ENCODE measurements at places on chromosomes 12 and 14.

DNA sequence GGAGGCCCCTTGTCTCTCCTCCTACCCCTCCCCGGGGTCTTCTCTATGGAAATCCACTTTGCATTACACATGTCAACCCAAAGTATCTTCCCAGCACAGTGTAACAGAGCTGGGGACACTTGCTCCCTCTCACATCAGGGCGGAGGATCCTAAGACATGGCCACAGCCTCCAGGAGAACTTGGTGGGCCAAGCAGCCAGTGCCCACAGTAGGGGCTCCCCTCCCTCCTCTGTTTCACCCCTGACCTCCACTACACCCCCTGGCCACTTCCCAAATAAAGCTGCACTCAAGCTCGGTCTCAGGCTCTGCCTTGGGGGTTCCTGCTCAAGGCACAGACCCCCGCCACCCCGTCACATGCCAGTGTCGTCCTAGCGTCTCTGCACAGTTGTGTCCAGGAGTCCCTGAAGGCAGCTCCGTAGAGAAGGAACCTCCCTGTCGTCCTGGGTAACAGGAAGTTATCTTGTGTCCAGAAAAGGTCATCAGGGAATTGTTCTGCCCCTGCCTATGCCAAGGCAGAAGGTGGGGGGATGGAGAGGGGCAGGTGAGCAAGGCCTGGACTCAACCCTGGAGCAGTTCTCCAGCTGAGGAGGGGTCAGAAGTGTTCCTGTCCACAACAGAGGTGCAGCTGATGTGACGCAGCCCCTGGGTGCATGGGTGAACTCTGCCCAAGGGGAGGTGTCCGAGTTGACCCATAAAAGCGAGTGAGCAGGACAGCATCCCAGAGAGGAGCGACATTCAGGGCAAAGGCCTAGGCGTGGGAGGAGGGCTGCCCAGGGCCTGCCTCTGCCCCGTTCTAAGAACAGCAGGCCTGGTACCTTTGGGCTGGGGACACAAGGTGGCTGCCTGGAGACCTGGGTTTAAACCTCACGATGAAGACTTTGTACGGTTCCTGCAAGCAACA, 25.5 kb downstream of the DIO3 start:
- DNase-seq, result no peak

- DNase-seq, result no peak
Observed at GRCh38 chr14:99282261-99283050, 10.5 kb upstream of the BCL11B start.

DNA sequence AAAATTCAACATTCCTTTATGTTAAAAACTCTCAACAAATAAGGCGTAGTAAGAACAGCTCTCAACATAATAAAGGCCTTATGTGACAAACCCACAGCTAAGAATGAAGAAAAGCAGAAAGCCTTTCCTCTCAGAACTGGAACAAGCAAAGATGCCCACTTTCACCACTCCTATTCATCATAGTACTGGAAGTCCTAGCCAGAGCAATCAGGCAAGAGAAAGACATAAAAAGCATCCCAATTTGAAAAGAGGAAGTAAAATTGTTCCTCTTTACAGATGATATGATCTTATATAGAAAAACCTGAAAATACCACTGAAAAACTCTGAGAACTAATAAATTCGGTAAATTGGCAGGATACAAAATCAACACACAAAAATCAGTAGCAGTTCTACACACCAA, 52.1 kb downstream of the STON2 start:
- DNase-seq, result no peak

DNA sequence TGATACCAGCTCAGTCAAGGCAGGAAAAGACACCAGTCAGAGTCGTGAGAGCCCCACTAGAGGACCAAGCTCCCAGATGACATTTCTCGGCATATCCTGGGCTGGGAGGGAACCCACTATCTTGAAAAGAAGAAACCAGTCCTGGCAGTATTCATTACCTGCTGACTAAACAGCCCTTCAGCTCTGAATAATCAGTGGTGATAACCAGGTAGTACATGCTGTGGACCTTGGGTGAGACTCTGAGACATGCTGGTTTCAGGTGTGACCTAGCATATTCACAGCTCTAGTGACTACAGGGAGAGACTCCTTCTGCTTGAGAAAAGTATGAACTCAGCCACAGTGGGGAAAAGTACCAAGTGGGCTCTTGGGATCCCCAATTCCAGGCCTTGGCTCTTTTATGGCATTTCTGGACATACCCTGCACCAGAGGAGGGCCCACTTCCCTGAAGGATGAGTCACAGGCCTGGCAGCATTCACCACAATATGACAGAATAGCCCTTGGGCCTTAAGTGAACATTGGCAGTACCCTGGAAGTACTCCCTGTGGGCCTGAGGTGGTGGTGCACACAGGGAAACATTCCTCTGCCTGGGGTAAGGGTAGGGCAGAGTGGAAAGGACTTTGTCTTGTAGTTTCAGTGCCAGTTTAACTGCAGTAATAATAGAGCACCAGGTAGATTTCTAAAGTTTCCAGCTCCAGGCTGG, 82.6 kb upstream of the SLC38A4 start:
- no peak for DNase-seq

- DNase-seq, result no peak
Observed at GRCh38 chr12:100833282-100833681, 38.7 kb downstream of the ANO4 start.

- DNase-seq, result no peak
Observed at GRCh38 chr12:2811801-2812200, 667 bp upstream of the ITFG2 start.

DNA sequence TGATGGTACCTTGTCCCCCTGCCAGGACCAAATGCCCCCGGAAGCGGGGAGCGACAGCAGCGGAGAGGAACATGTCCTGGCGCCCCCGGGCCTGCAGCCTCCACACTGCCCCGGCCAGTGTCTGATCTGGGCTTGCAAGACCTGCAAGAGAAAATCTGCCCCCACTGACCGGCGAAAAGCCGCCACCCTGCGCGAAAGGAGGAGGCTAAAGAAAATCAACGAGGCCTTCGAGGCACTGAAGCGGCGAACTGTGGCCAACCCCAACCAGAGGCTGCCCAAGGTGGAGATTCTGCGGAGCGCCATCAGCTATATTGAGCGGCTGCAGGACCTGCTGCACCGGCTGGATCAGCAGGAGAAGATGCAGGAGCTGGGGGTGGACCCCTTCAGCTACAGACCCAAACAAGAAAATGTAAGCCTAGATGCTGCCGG, 410 bp downstream of the MYF6 start:
- DNase-seq, result no peak

DNA sequence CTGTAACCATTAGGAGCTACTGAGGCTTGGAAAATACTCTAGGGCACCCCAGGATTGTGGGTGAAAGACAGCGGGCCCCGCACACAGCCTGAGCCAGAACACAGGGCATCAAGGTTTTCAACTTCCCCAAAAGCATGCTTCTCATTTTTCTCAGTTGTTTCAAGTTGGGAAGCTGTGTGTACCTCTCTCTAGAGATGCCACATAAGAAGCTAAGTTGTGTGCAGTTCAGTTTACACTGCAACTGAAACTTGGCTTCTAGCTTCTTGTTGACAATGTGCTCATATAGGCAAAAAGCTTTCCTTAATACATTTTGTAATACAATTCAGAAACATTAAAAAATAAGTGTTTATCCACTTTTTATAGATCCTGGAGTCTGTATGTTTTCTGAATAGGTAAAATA, 88.1 kb upstream of the PTPRR start:
- no peak for DNase-seq

- DNase-seq, result no peak
Observed at GRCh38 chr12:28237423-28237822, 47.2 kb downstream of the CCDC91 start.

DNA sequence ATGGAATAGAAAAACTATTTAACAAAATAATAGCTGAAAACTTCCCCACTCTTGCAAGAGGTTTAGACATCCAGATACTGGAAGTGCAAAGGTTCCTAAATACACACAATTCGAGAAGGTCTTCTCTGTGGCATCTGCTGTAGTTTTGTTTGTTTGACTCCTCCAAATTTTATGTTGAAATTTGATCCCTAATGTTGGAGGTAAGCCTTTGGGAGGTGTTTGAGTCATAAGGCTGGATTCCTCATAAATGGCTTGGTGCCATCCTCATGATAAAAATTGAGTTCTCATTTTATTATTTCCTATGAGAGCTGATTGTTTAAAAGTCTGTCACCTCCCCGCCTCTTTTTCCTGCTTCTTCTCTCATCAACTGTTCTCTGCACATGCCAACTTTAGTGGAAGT, 182.7 kb downstream of the MYRFL start:
- no peak for DNase-seq

DNA sequence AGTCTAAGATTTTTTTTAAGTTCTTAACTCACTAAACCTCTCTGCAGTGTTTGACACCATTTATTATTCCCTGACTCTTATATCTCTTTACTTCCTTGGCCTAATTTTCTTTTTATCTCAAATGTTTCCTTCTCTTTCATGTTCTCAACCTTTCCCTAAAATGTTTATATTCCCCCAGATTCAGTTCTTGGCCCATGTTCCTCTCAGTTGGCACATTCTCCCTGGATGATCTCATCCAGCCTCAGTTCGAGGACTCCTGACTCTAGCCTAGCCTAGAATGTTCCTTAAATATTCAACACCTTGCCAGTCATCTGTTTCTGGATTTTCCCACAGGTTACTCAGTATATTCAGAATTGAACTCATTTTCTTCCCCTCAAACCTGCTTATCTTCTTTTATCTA, 81.3 kb downstream of the SCN8A start:
- DNase-seq, result no peak

- no peak for DNase-seq
Observed at GRCh38 chr14:69096781-69097475, 56.0 kb downstream of the DCAF5 start.

DNA sequence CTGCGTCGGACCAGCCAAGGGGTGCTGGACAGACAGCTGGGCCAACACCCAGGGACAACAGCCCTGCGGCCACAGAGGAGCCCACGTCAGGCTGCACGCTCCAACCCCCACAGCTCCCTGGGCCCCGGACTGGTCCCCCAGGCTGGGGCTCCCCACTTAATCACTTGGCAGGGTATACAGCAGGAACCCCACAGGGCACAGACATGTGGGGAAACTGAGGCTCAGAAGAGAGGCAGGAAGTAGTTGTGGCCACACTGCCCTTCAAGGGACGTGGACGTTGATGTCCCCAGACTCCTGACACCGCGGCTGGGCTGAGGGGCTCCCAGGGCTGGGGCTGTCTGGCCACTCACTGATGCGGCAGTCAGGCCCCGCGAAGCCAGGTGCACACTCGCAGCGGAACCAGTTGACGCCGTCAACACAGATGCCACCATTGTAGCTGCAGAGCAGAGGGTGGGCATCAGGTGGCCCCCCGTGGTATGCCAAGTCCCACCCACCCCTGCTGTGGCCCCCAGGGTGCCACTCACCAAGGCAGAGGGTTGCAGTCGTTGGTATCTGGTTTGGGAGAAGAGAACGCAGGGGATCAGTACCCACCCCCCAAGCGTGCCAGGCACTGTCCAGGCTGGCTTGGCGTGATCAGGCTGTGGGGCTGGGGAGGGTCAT, 21.5 kb downstream of the JAG2 start:
- DNase-seq, result no peak

DNA sequence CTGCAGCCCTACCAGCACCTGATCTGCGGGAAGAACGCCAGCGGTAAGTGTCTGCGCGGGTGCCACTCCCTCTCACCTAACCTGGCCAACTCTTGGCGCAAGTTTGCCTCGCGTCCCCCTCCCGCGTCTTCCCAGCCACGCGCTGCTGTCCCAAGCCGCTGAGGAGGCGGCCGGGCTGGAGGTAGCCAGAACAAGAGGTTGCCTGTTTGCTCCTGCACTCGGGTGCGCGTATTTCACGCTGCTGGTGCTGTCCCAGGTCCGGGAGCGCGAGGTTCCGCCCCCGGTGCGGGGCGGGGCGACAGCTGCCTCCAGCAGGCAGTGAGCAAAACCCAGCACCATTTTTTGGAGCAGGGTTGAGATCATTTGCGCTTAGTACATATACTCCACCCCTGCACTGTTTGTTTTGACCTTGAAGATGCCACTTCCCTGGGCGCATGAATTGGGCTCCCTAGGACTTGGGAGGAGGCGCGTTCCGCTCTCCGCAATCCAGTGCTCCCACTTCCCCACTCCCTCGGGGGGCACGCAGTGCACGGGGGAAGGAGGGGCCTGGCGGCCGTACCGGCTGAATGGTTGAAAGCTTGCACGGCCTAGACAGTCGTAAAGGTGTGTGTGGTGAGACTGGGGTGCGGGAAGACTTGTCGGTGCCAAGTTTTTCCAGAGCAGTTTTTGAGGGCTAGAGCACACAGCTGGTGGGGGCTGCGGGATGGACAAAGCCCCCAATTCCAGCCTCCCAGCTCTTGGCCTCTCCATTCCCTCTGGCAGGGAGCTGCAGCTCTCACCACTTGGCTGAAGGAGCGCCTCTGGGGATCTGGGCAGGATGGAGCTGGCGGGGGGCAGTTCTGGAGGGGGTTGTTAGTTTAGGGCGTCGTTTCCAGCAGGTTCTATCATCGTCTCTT, 226.9 kb upstream of the CRY1 start:
- DNase-seq, result no peak

DNA sequence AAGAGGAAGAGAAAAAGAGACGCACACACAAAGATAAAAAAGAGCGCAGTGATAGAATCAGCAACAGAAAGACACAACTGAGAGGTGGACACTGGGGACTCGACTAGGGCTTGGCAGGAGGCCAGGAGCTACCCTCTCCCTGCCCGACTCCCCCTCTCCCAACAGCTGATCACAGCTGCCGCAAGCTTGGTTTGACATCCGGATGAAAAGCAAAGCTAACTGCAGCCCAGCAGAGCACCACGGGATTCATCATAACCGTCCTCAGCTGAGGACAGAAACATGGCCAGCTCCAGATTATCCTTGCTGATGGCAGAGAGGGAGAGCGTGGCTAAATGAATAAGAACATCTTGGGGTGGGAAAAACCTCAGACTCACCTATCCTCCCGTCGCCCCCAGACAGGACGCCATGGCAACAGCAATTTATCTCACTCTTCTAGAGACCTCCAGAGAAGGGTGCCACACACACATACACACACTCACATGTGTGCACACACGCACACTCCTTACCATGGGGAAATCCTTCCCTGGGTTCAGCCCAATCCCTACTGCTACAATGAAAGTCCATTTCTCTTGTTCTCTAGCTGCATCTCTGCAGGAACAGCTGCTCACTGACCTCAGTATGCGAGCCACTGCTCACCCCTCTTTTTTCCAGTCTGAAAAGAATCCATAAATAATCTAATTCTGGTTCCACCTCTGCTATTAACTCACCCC, 135.3 kb downstream of the NTF3 start:
- DNase-seq, result no peak

DNA sequence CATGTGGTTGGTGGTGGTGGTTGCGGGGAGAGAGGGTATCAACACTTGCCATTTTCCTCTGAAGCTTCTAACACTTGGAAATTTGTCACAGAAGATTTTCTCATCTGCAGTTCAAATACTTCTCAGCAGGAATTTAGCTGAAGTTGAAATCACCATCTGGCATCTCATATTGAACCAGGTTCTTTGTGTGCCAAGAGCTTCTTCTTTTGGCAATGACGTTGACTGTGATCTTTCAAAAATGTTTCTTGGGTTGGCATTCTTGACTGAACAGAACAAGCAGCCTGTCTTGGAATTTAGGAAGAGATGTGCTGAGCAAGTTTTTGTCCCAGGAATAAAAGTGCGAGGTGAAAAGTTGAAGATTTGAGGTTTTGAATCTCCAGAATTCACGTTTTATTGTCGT, 8.7 kb upstream of the NIN start:
- no peak for DNase-seq
